ENCODE measurements at places on chromosomes 1 and 21.
A peak's percentile ranks its signal among the peaks of the same experiment; 100 is the strongest.

DNA sequence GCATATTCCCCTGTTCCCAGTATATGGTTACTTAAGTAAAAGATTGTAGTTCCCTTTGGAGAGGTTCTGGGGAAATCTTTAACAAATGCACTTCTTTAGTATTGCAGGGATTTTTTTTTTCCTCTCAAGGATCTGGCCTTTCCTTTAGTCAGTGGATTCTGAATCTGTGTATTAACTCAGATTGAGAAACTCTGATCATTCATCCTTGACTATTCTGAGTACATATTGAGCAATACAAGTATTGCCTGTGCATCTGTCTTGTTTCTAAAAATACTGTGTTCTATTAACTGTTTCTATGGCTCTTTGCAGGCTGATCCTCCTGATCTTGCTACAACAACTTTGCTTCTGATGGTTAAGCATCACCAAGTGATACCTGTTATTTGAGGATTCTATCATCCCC is 67.8 kb upstream of the FGGY start:
- no peak for DNase-seq

DNA sequence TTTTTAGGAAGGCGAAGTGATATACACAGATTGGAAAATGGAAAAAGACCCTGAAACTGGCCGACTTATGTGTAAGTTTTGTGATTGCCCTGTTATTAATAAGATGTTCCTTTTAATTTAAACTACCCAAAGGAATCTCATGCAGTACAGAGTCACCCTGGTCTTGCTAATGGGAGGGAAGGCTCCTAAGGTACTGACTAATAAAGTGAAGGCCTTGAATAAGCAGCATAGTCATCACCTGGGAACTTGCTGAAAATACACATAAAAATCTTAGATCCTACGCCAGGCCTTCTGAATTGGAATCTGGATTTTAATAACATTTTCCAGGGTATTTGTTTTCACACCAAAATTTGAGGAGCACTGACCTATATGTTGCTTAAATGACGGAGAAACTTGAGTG is 73.4 kb upstream of the MCOLN3 start:
- no peak for DNase-seq

DNA sequence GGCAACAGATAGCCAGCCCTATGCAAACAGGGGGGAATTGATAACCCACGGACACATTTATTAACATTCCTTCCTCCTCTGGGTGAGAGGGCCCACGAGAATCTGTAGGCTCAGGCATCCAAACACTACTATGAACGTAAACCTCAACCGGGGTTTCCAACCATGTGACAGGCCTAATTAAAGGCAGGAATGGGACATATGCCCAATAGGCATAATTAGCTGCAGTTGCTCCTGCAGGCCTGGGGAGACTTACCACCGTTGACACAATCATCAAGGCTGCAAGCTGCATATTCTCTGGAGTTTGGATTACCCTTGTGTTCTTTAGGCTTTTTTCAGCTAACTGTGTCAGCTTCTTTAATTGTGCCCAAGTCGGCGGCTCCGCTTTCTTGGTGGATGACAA is 22.2 kb upstream of the GBP1 start:
- DNase-seq, result no peak

DNA sequence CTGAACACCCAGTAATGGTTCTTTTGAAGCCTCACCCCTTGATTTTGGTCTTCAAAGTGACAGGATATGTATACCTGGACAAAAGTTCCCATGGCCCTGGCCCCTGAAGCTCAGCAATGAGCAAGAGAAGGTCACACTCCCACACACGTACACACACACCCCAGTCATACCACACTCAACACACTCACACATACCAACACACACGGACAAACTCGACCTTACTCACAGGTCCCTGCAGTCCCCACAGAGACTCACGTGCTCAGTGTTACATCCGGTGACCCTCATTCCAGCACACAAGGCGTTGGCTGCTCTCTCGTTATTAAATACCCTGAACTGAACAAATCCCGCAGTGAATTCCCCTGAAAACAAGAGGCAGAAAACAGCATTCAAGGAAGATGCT is 5.9 kb downstream of the ITLN1 start:
- no peak for DNase-seq

GRCh38 chr1:4369335-4369734 is 285.1 kb upstream of the AJAP1 start:
- DNase-seq, result no peak

DNA sequence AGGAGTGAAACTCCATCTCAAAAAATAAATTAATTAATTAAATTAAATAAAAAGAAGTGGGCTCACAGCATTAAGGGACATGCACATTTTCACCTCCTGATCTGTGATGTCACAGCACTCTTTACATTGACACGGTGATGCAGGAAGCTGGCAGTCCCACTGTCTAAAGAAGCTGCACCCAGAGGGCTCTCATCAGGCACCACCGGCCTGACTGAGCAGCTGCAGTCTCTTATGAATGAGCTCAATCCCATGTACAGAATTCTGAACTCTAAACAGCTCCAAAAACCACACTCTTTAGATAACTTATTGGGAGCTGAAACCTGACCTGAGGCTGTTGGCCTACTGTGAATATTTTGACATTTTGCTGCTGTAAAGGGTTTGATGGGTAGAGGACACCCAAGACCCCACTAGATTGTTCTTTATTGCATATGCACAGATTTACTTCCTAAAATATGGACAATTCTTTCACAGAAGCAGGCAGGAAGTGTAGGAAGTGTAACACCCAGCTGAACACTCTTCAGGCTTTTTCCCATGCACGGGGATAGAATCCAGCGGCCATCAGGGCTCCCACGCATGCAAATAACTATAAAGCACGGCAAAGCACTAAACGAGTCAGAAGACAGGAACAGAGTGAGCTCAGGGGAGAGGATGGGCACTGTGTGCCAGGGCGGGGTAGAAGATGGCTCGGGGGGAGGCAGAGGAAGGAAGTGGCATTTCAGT is 46.2 kb downstream of the L1TD1 start:
- no peak for DNase-seq

DNA sequence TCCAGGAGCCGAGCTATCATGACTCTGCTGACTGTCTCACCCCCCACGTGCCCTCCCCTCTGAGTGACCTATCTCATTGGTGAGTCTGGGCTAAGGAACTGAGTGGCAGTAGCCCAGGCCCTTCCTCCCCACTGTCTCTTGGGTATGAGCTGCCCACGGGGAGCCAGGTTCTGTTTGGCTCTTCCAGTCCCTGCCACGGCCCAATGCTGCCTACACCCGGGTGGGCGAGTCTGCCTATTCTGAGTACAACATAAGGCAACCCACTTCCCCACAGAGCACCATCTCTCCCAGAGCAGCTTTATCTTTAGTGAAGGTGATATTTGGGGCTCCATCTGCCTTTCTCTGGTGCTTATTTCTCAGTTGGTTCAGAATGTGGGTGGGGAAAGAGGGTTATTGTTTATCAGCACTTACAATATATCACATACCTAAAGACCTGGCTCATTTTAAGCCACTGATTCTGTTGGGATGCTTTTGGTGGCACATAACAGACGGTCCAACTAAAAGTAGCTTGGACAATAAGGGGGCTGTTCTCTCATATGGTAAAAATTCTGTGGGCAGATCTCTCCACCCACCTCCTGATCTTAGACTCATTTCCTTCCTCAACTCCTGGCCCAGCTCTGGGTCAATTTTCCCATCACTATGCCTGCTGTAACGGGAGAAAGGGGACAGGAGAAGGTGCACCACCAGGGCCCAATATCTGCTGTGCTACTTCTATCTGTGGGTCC is 27.7 kb upstream of the VWA5B1 start:
- no peak for DNase-seq

GRCh38 chr1:15994590-15995351 is 9.3 kb upstream of the SRARP start:
- peak; percentile 78 for DNase-seq

- DNase-seq, result no peak
These were observed 146.0 kb upstream of the IVNS1ABP start for GRCh38 chr1:185463011-185463410.

DNA sequence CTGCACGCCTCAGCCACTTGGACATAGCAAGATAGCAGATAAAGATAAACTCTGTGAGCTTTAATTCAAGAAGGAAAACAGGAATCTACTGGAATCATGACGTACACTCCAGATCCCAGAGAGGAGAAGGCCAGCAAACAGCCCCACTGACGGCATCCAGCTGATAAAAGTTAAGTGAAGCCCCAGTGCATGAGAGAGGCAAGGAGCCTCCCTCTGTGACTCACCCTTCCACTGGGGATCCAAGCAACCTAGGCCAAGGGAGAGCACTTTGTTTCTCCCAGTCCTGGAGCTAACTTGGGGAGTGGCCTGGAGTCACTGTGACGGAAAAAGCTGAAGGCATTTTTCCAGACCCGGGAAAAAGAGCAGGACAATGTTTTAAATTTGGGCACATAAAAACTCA is 270.0 kb downstream of the AKT3 start:
- DNase-seq, result no peak

GRCh38 chr1:90044346-90044745 is 49.4 kb downstream of the ZNF326 start:
- DNase-seq, result no peak

DNA sequence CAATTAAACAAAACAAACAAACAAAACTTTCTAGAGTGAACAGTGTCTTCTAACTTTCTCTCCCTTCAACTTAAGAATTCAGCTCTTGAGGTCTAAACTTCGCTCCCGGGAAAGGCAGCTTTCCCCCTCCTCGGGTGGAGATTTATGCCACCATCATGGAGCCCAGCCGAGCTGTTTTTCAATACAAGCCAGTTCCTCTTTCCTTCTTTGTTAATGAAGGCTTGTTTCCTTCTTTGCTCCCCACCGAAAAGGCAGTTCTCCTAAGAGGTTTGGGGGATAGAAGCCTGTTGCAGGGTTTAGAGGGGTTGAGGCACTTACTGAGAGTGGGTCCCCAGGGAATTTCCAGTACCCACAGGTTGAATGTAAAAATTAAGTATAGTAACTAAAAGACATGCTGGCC is 26.5 kb downstream of the OLIG1 start:
- DNase-seq, result no peak

GRCh38 chr1:244163861-244164510 is 112.9 kb downstream of the ZBTB18 start:
- DNase-seq, result no peak

DNA sequence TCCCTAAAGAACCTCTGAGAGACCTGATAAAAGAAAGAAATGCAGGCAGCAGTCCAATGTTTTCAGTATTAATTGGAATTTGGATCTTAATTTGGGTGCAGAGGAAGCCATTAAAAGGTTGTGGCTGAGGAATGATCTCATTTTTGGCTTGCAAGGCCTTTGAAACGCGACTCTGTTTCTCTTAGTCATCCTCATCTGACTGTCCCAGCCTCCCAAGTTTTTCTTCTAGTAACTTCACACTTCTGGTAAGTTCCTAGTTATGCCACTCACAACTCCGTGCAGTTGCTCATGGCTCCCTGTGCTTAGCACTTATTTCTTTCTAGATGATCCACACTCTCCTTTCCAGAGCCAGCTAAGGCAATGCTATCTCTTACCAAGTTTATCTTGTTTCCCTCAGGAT is 147.4 kb upstream of the USP24 start:
- DNase-seq, result no peak

DNA sequence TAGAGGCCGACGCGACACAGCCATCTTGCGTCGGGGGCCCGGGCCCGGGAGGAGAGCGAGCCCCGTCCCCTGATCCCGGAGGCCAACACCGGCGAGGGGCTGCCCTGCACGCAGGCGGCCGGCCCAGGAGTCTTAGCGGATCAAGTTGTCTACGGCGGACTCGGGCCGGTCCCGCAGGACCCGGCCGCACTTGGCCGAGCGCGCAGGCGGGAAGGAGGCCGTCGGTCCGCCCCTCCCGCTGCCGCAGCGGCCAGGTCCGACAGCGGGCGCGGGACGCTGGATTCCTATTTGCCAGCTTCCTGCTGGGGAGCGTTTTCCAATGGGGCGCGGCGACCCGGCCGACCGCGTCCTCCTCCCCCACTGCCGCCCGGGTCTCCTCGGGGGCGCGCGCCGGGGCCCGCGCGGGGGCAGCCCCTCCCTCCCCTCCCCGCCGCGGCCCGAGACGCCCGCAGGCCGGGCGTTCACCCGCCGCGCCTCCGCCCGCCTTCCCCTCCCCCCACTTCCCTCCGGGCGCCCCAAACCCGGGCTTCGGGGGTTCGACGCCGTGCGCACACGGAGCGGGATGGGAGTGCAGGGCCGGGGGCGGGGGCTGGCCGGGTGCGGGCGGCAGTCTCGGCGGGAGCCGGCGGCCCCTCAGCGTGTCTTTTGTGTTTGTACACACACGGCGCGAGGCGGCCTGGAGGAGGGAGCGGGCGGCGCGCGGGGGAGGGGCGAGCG is 517 bp upstream of the H3-3A start:
- peak; percentile 89 for DNase-seq

- no peak for DNase-seq
These were observed 25.0 kb downstream of the DUSP10 start for GRCh38 chr1:221716713-221717484.

DNA sequence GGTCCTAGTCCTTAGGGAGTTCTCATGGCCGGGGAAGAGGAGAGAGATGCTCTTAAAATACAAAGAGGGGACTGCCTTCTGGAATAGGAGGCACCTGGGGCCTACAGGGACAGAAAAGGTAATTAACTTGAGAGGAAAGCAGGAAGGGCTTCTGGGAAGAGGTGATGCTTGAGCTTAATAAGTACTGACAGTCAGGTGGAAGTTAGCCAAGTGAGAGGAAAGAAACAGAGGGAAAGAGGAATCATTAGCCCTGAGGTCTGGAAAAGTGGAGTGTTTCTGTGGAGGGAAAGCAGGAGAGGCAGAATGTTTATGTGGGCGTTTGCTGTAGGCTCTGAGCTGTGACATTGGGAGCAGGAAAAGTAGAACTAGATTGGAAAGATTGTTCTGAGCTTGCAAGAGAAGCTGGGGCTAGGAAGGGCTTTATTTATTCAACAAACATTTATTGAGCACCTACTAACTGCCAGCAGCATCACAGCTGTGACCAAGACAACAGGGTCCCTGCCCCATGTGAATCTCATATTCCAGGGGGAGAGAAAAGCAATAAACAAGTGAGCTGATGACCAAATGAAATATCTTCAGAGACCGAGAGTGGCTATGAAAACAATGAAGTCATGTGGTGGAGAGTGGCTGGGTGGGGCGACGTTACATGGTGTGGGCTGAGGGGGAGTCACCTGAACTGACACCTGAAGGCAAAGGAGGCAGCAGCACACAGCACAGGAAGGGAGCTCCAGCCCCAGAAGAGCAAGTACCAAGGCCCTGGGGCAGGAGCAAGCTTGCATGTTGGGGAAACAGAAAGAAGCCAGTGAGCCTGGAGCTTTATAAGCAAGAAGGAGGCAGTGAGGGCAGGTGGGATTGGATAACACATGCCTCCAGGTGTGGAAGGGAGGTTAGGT is 4.4 kb upstream of the FNDC5 start:
- no peak for DNase-seq

DNA sequence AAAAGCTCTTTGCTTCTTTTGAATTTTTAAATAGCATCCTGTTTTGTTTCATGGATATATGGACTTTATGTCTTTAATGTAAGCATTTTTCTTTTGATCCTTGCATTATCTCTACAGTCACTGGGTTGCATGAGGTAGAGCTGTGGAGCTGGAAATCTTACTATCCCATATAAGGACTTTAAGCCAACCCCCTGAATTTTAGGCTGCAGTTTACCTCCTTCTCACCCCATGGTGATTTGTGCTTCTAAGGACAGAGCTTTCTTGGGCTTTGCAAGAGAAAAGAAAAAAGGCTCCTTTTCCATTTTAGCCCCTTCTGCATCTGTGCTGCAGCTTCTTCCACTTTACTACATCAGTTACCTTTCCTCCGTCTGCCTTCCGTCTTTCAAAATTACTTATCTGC is 373.8 kb downstream of the HHAT start:
- no peak for DNase-seq

All from psoas muscle (tissue), 8 donors.